ENCODE measurements at places on chromosomes 16 and 17.
A peak's percentile ranks its signal among the peaks of the same experiment; 100 is the strongest.

- no peak for DNase-seq
These were observed 9.3 kb downstream of the ODAD4 start for GRCh38 chr17:41939693-41940090.

DNA sequence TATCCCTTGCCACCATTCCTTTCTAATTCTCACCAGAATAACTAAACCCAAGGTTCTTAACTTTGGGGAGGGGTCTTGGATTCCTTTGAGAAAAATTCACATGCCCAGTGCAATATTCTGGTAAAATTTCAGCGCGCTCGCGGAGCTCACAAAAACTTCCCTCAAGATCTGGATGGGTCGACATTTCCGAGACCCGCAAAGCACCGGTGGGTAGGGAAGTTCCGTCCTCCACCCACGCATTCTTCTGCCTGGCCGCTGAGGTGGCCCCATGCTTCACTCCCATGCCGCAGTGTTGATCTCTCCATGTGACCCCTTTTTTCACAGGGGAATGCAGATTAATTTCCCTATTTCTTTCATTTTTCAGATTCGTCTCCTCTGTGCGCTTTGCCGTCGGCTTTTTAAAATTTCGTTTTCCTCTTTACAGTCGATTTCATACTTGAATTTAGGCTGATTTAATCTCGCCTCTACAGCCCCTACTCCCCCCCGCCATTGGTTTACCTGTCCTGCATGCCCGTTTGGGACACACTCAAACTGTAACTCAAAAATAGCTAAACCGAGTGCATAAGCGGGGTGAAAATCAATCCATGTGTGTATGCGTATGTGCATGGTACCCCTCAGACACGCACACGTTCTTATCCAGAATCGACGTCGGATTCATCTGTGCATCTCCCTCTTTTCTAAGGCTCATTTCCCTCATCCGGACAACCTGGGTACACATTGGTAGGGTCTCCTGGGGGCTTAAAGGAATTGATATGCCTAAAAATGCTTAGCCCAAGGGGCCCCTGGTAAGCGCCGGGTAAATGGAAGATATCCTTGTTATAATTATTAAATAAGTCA is 1.4 kb upstream of the SP6 start:
- DNase-seq = no peak

DNA sequence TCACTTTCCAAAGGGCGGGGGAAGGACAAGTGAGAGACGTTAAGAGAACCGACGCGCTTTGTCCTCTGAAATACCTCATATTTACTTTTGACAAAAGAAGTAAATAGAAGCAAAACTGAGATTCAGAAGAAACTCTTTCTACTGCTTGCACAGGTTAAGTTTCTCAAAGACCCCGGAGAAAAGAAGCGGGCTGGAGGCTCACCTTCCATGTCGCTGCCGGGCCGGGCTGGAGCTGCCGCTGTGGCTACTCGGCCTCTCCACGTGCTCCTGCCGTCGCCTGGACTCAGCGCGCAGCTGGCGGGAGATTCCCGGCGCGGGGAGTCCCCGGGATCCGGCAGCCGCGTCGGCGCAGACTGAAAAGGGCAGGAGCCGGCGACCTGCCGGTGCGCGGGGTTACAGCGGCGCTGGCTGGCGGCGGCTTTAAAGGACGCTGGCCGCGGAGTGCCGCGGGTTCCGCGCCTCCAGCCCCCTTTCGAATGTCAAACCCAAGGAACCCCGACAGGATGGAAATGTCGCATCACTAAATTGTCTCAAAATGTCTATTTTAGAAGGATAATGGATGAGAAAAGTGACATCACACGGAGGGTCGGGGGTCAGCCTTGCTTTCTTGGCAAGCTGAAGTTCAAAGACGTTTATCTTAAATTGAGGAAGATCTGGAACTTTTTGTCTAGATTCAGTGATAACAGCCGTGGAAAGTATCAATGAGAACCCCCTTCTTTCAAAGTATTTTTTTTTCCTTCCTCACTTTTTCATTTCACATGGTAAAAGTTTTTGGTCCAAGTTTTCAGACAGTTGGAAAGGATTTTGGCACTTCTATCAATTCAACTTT is at the start of gene IKZF3:
Gene IKZF3 (minus strand): TSS at position 395 of the 829 bp plus-strand sequence. CDS start 186 bp downstream, at position 209.
- DNase-seq = peak; percentile 87

GRCh38 chr17:48488548-48489106 is 42.2 kb downstream of the HOXB1 start:
- DNase-seq = no peak

DNA sequence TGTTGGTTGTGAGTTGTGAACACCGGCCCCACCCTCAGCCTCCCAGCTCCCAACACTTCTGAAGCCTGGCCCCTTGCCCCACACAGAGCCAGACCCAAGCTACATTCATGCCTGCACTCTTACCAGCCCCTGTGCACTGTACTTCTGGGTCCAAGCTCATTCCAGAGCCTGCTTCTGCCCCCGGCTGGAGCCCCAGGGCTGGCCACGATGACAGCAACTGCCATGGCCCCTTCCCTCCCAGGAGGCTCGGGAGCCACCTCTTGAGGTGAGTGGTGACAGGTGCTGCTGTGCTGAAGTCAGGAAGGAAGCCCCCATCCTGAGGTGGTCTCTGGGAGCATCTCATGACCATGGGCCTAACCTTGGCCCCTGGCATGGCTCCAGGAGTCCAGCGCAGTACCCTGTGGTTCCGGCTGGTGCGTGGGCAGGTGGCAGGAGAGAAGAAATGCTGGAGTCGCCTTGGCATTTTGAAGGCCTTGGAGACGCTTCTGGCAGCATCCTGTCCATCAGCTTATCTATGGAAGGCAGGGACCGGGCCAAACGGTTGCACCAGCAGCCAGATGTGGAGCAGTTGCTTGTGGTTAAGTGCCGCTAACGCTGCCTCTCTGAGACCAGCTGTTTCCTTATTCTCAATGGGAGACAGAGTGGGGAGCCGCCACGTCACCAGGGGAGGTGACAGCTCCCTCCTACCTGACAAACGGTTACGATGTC is 3.9 kb upstream of the CDT1 start:
- DNase-seq = no peak

GRCh38 chr17:78953356-78954350 is 26.1 kb downstream of the LGALS3BP start:
- DNase-seq = peak; percentile 57

- DNase-seq = peak; percentile 81
These were observed at the start of gene CHST6 for GRCh38 chr16:75495076-75495674. Gene CHST6, minus strand, starts transcription at chr16:75495441. Its CDS starts 15,613 bp downstream, at chr16:75479828.

DNA sequence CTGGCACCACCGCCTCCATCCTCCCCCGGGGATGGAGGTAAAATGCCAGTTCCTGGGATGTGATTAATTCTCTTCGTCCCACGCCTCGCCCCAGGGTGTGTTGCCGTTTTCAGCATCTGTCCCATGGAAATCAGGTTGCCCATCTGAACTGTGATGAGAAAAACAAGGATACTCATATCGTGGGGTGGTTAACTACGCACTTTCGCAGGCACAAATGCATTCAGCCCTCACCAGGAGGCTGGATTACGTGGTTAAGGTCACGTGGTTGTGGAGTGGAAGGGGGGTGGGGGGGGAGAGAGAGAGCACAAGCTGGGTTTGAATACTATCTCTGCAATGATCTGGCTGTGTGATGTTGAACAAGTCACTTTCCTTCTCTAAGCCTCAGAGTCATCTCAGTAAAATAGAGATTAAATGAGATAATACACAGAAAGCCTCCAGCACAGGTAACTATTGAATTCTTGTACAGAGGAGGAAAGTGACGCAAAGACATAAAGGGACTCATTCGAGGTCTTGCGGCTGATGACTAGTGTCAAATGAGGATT is 74.7 kb downstream of the BMERB1 start:
- DNase-seq = no peak

Data from ecto neural progenitor cell (in vitro differentiated cells).